AG04450 (cell line): ENCODE measurements at places on chromosomes 16 and 17.

DNA sequence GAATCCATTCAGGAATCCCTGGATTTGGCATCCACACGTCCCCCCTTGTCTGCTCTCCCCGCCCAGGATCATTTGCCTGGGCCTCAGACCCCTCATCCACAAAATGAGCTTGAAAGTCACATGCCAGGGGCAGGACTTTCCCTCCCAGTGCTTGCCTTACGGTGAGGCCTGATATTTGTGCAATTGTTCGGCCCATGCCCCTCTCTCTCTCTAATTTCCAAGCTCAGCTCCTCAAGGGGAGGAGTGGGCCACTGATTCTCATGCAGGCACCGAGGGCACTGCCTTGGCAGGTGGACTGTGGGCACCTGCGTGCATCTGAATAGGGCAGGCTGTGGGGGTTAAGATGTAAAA is 267.2 kb upstream of the FOXF1 start:
- no peak for DNase-seq

DNA sequence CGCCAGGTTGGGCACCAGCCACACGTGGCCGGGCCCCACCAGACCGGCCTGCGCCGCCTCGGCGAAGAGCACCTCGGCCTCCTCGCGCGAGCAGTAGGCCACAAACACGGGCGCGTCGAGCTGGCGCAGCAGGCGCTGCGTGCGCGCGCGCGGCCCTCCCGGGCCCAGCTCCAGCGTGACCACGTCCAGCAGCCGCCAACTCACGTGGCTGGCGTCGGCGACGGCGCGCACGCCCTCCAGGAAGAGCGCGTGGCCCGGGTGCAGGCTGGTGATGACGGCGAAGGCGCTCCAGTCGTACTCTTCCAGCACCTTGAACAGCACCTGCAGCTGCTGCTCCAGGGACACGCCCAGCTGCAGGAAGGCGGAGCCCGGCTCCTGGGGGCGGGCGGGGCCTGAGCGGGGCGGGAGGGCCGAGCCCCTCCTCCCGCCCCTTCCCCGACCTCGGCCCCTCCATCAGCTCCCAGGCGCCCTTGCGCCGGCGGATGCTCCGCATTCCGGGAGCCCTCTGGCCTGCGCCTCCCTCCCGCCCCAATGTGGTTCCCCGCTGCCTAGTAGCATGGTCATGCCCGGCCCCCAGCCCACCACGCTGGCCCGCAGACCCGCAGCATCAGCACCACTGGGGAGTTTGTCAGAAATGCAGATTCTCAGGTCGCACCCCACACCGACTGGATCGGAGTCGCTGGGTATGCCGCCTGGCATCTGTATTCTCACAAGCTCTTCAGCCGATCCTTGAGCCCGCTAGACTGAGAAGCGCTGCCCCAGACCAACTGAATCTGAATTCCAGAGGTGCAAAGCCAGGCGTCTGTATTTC is 7.2 kb downstream of the GRIN2C start:
- DNase-seq: no peak

DNA sequence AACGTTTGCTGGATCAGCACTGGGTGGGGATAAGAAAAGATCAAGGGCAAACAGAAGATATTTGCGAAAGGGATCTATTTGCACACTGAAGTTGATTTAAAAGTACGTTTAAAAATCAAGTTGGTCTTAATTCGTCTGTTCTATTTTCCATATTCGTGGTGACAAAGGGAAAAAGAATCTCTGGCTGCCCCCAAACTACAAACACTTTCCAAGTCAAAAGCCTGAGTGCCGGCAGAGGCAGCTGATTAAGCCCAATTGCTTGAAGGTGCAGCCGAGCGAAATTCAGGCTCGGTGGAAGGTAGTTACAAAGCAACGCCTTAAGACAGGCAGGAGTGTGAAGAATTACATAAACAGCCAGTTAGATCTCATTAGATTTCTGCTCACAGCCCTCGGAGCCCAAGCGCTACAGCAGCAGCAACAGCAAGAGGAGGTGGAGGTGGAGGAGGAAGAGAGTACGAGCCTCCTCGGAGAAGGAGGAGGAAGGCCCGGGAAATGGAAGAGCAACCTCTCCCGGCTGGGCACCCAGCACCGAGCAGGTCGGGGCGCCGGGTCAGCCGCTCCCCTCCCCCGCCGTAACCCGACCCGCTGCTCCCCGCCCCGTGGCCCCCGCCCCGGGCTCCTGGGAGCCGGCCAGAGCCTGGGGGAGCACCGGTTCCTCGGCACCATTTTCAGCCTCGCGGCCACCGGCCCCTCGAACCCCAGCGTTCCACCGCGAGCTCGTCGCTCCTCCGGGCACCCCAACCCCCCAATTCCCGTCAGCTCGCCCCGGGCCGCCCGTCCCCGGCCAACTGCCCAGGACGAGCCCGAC is 890 bp downstream of the TOB1 start:
- no peak for DNase-seq

- DNase-seq: no peak
Observed at GRCh38 chr16:19841184-19841583, 43.5 kb downstream of the GPRC5B start.

DNA sequence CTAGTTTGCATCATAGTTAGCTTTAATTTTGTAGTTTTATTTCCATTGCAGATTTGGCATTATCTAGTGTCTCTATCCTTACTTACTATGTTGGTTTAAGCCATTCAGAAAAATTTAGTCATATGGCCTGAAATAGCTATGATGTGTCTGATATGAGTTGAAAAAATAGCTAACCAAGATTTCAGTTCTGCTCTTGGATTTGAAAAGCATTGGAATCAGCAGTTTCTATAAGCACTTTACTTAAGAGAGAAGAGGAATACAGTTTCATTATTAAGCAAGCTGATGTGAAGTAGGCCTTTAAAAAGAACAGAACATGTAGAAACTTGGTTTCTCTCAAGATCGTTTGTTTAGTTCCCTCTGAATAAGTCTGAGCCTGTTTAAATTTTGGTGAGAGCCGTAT is 25.9 kb downstream of the LPCAT2 start:
- DNase-seq: no peak

- DNase-seq: no peak
Observed at GRCh38 chr17:73987845-73988509, 215.5 kb upstream of the RPL38 start.

DNA sequence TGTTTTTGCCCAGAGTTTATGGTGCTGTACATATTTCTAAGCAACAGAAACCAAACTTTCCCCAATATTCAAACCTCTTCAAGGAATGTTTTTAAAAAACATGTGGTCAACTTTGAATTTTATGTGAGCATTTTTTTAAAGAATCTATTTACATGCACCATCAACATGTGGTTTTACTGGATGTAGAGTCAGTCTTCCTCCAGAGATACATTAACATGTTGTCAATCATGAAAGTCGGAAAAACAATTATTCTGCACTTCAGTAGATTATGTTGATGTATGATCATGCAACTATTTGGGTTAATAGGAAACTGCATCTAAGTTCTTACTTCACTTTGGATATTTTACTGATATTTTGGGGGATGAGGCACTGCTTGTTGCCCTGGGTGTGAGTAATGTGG is 208.6 kb downstream of the FOXL1 start:
- DNase-seq: no peak

- no peak for DNase-seq
Observed at GRCh38 chr16:86285938-86286921, 224.1 kb upstream of the FOXF1 start.

DNA sequence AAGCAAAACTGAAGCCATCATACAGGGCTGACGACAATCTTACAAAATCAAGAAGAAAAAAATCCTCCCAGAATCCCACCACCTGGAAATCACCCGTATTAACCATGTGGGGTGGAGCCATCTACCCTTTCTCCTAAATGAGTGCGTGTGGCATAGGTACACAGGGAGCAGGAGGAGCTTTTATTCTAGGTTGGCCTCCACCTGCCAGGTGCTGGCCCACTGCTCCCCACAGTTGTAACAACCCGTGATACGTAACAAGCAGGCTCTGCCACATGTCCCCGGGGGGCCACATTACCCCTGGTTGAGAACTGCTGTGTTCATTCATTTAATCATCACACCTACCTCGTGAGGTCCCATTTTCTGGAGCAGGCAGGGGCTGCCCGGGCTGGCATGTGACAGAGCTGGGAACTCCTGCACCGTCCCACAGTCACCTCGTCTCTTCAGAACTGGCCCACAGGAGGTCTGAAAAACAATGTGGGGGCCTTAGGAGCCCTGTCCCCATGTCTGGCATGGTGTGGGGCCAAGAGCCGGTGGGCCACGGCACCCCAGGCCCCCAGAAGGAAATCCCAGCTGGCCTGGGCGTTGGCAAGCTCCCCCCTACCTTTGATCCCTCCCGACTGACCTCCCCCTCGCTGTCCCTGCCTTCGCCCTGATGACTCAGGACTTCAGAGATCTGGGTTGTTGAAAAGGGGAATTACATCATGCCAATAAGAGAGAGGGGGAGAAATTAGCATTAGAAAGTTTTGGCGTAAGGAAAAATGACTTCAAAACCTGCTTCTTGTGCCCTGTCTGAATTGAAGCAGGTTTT is 12.9 kb downstream of the CMIP start:
- peak; percentile 18 for DNase-seq

DNA sequence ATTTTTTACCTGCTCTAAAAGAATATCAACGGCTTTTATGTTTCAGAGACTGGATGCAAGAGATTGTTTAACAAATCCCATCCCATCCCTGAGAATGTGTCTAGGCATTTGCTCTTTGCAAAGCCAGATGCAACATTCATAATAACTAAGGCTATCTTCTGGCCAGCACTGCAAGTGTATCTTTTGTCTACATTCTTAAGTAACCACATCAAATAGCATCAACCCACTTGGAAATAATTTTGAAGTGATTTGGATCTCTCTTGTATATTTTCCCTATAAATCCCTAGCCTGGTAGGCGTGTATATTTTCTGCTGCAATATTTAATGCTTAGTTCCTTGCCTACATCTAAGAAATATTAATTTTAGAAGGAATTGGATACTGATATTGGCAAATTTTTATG is 64.3 kb downstream of the PIGL start:
- DNase-seq: peak; percentile 88

DNA sequence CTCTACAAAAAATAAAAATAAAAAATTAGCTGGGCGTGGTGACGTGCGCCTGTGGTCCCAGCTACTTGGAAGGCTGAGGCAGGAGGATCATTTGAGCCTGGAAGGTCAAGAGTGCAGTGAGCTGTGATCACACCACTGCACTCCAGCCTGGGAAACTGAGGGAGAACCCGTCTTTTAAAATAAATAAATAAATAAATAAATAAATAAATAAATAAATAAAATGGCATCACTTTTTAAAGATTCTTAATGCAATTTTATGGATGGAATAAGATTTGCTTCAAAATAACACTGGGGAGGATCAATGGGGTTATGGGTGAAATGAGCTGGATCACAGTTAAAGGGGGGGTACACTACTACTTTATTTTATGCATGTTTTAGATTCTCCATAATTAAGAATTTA is 14.9 kb downstream of the GDE1 start:
- no peak for DNase-seq

- no peak for DNase-seq
Observed at GRCh38 chr16:66020642-66021041, 345.8 kb upstream of the CDH5 start.

DNA sequence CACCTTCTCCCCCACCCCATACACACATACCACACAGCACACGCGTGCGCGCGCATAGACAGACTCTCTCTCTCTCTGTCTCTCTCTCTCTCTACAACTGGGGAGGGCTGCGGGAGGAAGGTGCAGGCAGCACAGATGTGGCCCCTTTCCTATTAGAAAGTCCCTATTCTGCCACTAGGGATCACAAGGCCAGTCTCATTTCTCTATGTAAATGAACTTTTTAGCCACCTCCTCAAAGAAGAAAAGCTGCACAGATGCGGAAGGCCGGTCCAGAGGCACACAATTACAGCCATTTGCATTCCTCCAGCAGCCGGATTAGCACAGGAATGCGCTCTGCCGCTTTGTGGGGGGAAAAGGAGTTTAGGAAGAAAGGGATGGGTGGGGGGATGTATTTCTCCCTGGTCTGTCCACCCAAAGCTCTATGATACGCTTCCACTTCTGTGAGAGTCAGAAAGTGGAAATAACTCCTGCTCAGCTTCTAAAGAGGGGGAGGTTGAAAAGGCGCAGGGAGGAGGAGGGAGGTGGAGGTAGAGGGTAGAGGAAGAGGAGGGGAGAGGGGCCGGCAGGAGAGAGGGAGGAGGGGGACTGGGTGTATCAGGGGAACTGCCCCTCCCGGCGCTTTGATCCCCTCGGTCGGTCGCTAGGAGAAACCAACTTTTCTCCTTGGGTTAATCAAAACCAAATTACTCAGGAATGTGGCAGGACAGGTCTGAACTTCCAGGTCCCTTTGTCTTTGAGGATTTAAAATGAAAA is 11.7 kb downstream of the ZFHX3 start:
- no peak for DNase-seq

GRCh38 chr17:65902831-65903522 is 289.0 kb downstream of the CEP112 start:
- DNase-seq: no peak

DNA sequence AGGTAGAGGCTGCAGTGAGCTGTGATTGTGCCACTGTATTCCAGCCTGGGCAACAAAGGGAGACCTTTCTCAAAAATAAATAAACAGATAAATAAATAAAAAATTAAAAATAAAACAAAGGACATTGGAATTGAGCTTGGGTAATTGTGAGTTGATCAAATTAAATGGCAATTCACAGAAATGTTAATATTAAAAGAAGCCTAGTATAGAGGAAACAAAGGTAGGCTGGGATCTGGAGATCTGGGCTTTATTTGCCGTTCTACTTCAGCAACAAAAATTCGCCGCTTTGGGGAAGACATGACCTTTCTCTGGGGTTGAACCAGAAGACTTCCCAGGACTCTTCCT is 332 bp upstream of the VPS25 start:
- DNase-seq: no peak

- DNase-seq: no peak
Observed at GRCh38 chr17:79294459-79295071, 219.9 kb downstream of the ENGASE start.

- peak; percentile 8 for DNase-seq
Observed at GRCh38 chr17:56431736-56432135, 161.8 kb upstream of the NOG start.

DNA sequence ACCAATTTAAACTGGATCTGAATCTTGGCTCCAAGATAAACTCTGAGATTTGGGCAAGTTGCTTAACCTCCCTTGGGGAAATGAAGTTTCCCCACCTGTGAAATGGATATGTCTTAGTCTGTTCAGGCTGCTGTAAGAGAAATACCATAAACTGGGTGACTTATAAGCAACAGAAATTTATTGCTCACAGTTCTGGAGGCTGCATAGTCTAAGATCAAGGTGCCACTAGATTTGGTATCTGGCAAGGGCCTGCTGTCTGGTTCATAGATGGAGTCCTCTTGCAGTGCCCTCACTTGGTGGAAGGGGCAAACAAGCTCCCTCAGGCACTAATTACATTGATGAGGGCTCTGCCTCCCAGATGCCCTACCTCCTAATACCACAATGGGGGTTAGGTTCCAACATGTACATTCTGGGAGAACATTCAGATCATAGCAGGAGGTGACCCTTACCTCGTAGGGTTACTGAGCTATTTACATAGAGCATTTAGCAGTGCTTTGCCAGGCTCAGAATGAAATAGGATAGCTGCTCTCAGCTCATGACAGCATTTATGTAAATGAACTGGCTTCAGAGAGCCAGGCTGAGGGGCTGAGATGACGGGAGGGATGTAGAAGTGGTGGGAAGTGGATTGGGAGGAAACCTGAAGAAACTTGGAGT is 83.9 kb downstream of the SPECC1 start:
- DNase-seq: no peak
